Nephron progenitor cell (in vitro differentiated cells): ENCODE measurements at places on chromosomes 5 and 9.

DNA sequence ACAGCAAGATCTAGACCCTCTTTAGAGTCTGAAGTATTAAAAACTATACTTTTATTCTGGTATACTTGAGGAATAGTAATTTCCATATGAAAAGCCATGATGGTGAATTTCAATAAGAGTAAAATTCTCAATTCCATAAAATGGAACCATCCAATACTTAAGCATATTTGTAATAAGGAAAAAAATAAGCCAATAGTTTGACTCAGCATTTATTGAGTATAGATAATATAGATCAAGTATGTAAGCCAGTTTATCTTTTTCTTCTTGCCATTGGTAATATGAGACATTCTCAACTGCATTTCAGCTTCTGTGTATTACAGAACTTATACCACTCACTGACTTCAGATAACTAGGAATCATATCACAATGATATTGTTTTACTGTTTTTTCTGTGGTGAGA, 361.0 kb downstream of the SLCO4C1 start:
- no peak for DNase-seq

- no peak for DNase-seq
These were observed 51.7 kb upstream of the FAM240B start for GRCh38 chr9:38771593-38771992.

DNA sequence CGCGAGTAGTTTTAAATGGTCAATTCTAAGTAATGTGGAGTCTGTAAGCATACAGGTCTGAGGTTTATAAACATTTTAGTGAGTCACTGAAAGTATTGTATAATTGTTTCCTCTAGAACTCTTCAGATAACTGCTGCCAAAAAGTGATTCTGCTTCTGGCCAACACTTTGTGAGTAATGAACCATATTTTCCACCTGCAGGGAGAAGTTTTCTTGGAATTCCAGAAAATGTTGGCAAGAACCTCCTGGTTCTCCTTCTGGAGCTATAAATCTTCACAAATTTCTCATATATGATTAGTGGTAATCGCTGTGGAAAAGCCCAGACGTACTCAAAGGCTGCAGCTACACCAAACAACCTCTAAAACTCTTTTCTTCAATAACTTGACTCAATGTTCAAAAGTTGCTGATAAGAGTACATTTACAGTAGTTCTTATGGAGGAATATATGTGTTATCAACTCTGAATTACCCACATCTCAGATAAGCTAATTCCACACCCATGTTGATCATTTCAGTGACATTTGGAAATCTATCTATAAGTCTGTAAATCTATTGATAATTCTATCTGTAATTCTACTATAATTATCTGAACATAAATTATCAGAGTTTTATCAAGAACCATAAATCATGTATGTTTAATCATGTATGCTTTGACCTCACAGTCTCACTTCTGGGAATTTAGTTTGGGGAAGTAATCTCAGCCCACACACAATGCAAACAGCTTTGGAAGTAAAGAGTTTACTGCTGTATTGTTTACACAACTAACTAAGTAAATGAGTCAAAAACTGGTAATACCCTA, 74.1 kb downstream of the FNBP1 start:
- no peak for DNase-seq

DNA sequence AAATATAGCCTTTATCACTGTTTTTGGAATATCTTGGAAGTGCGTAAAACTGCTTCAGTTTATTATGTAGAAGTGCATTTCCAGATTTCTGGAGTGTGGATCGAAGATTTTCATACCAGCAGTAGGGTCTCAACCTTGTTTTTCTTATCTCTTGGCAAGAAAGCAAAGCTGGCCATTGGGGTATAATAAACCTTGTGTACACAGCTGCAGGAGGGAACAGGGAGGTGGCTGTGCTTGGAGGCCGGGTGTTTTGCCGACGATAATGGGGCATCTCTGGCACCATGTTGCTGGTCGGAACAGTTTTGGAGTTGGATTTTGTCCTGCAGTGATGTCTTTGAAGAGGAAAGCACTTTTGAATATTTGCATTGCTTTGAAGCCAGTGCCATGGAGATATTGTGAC, 308.8 kb upstream of the DMRT1 start:
- DNase-seq = no peak

GRCh38 chr9:132241483-132241839, 79.6 kb downstream of the NTNG2 start:
- no peak for DNase-seq

DNA sequence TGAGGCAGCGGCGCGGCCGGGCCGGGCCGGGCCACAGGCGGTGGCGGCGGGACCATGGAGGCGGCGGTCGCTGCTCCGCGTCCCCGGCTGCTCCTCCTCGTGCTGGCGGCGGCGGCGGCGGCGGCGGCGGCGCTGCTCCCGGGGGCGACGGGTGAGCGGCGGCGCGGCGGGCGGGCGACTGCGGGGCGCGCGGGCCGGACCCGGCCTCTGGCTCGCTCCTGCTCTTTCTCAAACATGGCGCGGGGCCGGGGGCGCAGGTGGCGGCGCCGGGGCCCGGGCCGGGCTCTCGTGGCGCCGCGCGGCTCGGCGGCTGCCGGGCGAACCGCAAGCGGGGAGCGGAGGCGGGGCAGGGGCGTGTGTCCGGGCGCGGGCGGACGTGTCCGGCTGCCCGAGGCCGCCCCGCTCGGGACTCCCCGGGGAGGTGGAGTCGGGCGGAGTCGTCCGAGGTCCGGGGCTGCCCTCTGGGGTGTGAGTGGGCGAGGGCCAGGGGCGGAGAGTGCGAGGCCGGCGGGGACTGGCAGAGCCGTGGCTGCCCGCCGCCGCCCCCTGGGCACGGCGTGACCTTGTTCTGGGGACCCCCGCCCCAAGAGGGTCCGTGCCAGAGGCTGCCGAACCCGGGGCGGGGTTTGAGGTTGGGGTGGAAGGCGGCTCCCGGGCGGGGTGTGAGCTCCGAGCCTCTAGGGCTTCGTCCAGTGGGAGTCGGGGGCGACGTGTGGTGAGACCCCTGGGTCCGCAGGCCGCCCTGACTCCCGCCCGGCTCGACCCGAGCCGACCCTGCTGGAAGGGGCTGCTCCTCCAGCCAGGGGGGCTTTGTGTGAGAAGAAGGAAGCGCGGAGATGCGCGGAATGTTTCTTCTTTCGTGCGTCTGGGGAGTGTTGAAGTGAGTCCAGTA, 485 bp downstream of the TGFBR1 start:
- peak; percentile 74 for DNase-seq

GRCh38 chr5:21910731-21911130, 942.4 kb downstream of the CDH12 start:
- no peak for DNase-seq

- no peak for DNase-seq
These were observed 1.7 kb downstream of the PALM2AKAP2 start for GRCh38 chr9:109781541-109782197.

- no peak for DNase-seq
These were observed 617.2 kb downstream of the NR2F1-AS1 start for GRCh38 chr5:92963800-92964199.

- no peak for DNase-seq
These were observed 44.5 kb downstream of the OLFM1 start for GRCh38 chr9:135132008-135132407.

DNA sequence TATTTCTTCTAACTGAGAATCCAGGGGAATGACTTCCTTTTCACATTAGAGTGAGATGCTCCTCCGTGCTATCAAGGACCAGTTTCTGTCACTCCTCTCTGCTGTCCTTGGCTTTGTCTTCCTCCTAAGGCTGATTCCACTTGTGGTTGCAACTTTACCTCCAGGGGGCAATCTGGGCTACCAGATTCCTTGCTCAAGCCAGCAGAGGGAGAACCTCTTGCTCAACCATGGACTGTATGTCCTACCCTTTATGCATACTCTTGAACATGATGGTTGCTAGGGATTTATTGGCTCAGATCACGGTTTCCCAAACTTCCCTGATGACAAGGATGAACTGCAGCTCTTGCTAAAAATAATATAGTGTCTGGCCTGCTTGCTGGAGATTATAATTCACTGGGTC, 24.0 kb downstream of the NNT start:
- peak; percentile 26 for DNase-seq

DNA sequence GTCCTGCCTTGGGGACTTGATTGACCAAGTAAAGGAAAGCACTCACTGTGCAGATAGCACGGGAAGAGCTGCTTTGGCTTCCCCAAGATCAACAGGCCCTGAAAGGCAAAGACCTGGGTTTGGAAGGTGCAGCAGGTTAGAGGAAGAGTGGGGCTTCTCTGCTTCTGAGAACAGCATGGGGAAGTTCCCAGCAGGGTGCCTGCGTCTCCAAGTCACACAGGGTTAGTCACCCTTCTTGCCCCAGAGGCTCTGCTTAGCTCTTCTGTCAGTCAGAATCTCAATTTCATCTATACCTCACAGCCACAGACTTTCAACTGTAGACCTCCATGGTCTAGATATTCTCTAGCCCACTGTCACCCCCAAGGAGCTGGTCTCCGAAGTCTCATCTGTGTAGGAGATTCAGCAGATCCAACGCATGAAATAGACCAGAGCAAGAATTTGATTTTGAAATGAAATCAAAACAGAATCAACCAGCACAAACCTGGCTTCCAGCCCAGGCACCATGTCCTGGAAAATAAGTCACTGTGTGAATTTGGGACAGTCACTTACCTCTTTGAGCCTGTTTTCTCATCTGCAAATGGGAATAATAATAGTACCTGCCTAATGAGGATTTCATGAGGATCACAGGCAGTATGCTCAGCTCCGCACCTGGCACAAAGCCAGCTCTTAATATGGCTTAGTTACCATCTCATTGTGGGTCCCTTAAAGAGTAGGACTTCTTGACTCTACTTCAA, 64.0 kb downstream of the SFXN1 start:
- no peak for DNase-seq

DNA sequence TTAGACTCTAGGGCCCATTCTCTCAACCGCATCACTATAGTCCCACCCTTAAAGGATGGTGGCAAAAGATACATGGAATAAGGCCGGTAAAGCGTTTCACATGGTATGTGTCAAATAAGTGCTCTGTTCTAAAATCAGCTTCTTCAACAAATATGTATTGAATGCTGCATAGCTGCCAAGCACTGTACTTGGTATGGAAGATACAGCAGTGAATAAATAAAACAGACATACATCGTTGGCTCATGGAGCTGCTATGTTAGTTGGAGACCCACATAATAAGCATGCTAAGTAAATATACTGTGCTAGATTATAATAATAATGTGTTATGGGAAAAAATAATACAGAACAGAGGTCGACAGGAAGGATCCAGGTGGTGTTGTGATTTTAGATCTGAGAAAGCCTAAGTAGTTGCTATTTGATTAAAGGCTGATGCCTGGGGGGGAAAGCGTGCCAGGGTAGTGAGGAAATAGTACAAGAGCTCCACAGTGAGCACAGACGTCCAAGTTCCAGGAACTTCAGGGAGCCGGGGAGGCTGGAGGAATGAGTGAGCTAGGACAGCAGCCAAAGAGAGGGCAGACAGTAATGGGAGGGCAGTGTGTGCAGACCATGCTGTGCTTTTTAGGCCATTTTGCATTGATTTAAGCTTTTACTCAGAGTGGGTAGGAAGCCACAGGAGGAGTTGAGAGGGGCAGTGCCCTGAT, 93.7 kb downstream of the JAKMIP2 start:
- no peak for DNase-seq

- no peak for DNase-seq
These were observed 178.9 kb downstream of the NIPBL start for GRCh38 chr5:37055383-37055990.

DNA sequence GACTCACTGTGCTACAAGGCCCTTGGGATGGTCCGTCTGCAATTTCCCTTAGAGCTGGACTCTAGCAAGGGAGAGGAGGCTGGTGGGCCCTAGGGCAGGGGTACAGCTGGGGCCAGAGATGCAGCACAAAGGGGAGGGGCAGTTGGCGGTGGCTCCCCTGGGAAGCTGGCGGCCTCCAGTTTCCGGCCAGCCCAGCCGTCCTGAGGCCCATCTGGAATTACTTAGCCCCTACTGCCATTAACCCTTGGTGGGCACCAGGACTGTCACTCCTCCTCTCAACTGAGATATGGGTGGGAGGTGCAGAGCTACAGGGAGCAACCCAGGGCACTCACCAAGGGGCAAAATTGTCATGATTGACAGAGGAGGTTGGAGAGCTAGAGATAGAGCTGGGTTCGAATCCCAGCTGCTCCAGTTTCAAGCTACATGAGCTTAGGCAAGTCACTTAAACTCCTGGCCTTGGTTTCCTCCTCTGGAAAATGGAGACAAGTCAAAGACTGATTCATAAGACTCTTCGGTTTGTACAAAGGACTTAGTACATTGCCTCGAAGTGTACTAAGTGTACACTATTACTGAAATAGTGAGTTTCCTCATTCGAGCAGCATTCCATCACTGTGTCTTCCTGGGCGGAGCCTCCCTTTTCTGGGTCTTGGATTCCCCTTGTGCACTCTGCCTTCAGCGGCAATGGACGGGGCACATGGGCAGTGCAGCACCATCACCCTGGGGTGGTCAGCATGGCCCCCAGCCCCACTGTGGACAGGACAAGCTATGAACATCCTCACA, 2.7 kb upstream of the PDGFRB start:
- peak; percentile 75 for DNase-seq

- DNase-seq = no peak
These were observed 226.4 kb downstream of the TRIM32 start for GRCh38 chr9:116913536-116913935.

GRCh38 chr9:71465392-71465791, 302.9 kb downstream of the CEMIP2 start:
- no peak for DNase-seq

DNA sequence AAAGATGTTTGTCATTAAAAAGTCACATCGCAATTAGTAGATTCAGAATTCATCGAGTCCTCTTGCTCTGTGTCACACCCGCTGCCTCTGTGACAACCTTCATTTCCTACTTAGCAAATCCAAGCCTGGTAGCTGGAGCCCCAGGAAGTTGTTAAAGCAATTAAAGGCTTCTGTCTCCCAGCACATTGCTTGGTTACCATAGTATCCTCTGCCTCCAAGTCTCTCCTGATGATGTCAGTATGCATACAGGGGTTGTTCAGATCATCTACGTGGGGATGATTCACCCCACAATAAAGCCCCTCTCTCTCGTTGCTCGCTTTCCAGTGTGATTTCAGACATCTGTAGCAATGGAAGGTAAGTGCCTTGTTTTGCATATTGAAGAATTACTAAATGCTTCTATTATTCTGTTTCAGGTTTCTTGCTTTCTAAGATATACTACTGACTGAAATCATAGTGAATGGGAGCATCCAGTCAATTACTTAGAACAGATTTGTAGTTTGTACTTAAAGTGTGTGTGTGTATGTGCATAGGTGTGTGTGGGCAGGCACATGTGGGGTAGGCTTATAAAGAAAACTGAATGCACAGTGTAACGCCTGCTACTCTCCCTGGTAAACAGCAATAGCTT, 52.9 kb downstream of the PAM start:
- no peak for DNase-seq

GRCh38 chr9:109205526-109205925, 38.5 kb upstream of the FRRS1L start:
- DNase-seq = no peak

GRCh38 chr5:168219515-168220410, 71.7 kb upstream of the WWC1 start:
- DNase-seq = peak; percentile 56

- DNase-seq = peak; percentile 36
These were observed 705 bp upstream of the SLC6A3 start for GRCh38 chr5:1445689-1446601.

GRCh38 chr5:17001428-17001827, 65.3 kb upstream of the MYO10 start:
- DNase-seq = no peak

GRCh38 chr9:93084471-93084881, 11.5 kb upstream of the CARD19 start:
- DNase-seq = no peak

GRCh38 chr9:87520172-87520683, 22.6 kb downstream of the DAPK1 start:
- DNase-seq = no peak

- no peak for DNase-seq
These were observed 96.8 kb upstream of the PJA2 start for GRCh38 chr5:109506556-109506955.
